ENCODE measurements at places on chromosomes 7 and 10. TPM values are rescaled to one million over a fixed set of nuclear protein-coding genes. Genes with fewer than 3 reads are reported as not detected.
A peak's percentile ranks its signal among the peaks of the same experiment; 100 is the strongest.

- DNase-seq = peak; percentile 43
Observed at GRCh38 chr10:103544657-103545310, 51.3 kb downstream of the NEURL1 start.

- DNase-seq = no peak
Observed at GRCh38 chr7:116938678-116939077, 14.6 kb upstream of the ST7 start.

GRCh38 chr7:5343884-5344283 lies 61.1 kb downstream of the SLC29A4 start:
- no peak for DNase-seq

PIP gene
- total RNA-seq = not detected

- no peak for DNase-seq
Observed at GRCh38 chr10:70898687-70899086, 10.3 kb upstream of the PCBD1 start.

GRCh38 chr7:107494315-107494751 lies 24.5 kb downstream of the GPR22 start:
- no peak for DNase-seq

STEAP4 gene
- total RNA-seq = 28.3 TPM

CFAP46 gene
- total RNA-seq = 0.08 TPM

All from left lobe of liver (tissue), 2 donors.